ENCODE measurements at places on chromosomes 11 and 22.

DNA sequence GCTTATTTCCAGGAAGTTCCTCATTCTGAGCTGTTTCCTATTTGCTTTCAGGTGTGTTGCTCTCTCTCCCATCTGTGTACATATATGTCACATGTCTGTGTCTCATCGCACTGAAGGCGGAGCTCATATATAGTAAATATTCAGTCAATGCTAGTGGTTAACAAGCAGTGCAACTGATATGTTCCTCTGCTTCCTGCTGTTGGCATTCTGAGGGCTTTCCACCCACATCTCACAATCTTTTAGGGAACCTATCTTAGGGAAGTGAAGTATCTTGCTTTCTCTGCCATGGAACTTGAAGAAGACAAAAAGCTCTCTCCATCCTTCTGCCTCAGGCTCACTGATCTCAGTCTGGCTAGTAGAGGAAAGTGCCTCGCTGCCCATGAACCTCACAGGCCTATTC is 139.8 kb downstream of the TTC17 start:
- DNase-seq, result no peak

DNA sequence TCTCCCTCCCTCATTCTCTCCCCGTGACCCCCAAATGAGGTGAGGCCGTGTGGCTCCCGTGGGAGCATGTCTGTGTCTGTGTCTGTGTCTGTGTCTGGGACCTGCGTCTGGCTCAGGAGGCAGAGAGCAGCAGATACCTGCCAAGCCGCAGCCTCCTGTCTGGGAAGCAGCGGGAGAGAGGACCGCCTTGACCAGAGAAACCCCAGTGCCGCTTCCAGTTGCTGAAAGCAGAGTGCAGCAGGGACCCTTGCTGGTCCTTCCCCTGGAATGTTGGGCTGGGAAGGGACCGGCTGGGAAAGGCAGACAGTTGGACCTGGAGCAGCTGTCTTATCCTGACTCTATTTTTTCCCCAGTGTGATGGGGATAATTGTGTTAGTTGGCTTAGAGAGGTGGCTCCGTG is 525 bp downstream of the CSDC2 start:
- DNase-seq, result no peak

DNA sequence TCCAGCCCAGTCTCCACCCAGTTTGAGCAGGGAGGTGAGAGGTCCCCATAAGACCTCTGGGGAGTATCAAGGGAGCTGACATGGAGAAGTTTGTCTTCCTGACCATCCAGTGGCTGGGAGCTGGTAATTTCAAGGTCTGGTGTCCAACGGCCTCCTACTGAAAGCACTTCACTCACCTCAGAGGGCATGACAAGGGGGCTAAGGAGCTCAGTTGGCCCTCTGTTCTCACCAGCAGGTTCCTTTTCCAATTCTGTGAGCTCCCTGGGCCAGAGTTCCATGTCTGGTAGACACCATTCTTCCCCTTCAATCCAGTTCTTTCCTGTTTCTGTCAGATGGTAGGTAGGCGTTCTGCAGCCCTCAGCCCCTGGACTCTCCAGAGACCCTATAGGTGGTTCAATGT is 3.1 kb downstream of the SELENOH start:
- no peak for DNase-seq

DNA sequence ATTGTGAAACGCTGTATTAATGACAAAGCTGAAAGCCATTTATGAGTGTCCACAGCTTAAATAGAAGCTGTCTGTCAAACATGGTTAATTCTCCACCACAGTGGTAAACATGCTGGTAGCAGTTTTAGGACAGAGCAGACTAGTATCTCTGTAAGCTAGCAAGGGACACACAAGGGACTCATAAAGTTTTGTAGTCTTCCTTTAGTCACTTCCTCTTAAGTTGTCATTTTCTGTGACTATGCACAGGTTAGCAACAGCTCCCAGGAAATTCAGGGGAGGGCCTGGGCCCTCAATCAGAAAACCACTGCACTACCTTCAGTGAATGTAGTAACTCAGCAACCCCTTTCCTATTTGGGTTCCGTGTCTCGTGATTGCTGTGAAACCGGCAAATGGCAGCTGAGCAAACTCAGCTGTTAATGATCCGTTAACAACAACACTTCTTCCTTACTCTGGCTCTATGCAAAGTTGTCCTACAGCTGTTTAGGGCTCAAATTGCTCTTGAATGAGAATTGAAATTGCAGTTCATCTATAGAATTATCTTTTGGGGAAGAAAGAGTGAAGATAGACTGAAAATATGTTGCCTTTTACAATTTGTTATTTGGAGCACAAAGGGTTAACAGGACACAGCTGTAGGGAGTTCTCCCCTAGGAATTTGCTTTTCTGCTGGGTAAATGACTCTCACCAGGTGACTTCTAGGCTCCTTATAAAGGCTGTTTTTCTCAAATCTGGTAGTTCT is at the start of gene MMP26:
TSS of gene MMP26 (plus strand) at position 731 of the 736 bp plus-strand sequence.
- DNase-seq, result no peak

- peak; percentile 24 for DNase-seq
These were observed 42.8 kb downstream of the EXT2 start for GRCh38 chr11:44138286-44138685.

- DNase-seq, result peak; percentile 17
These were observed 2.4 kb upstream of the PATE1 start for GRCh38 chr11:125743681-125744080.

All from GM23248 (cell line).